ENCODE measurements at places on chromosomes 11 and 22.

GRCh38 chr11:102546427-102546826, 15.9 kb upstream of the MMP7 start:
- DNase-seq = no peak

DNA sequence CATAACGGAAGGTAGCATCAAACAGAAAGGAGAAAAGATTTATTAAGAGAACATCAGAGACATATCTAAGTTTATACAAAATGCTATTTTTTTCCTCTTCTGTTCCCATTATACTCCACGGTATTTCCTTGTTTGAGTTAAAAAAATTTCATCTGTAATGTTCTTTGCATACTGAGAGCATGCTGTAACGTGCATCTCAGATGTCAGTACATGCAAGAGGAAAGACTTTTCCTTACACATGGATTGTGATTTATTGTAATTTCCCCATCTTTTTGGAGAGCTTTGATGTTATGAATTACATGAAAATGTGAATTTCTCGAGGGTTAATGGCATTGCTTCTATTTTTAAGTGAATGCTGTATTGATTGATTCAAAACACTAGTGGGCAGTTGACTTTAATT, 1164.0 kb downstream of the LRRC4C start:
- DNase-seq = no peak

GRCh38 chr22:49815641-49816091, 12.0 kb downstream of the BRD1 start:
- DNase-seq = no peak

DNA sequence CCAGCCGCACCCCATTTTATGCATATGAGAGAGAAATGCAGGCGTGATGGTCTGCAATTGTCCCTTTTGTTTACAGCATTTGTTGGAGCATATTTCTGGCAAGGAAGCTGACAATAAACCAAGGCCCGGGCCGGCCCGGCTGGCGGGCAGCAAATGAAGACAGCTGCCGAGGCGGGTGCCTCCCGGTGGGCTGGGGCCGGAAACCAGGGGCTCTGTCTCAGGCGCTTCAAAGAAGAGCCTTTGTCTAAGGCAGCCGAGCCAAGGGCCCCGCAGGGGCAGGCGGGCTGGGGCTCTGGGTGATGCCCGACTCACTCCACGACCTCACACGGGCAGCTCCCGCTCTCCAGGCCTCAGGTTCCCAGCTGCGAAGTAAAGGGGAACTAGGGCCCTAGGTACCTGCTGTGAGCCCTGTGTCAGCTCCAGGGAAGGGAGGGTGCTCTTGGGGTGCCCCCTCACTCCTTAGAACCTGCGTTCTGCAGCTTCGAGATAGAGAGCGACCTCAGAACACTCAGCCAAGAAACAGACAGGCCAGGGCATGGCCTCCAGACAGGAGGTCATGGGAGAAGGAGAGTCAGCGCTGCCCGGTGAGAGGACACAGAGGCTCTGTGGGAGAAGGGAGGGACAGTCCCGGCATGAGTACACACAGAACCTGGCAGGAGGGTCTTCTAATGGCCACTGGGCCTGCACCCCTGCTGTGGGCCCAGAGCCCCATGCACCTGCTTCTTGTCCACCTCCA, 2.4 kb downstream of the LINC01488 start:
- no peak for DNase-seq

- DNase-seq = no peak
Measured at GRCh38 chr22:26214466-26214865, 45.2 kb downstream of the SEZ6L start.

- no peak for DNase-seq
Measured at GRCh38 chr22:28424427-28425080, 255.1 kb downstream of the TTC28 start.

DNA sequence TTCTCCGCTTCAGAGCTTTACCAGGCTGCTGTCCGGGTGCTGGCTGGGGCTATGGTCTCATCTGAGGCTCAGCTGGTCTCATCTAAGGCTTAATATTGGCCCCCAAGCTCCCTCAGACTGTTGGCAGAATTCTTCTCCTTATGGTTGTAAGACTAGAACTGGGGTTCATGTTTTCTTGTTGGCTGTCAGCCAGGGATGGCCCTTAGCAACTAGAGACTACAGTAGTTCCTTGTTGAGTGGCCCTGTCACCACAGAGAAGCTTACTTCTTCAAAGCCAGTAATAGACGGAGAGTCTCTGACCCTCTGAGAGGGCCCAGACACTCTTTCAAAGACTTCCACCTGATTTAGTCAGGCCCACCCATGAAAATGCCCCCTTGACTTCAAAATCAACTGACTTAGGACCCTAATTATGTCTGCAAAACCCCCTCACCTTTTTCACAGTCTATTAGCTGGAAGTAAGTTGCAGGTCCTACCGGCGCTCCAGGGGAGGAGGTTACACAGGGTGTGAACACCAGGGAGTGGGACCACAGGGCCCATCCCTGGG, 24.2 kb upstream of the TREH start:
- DNase-seq = no peak

DNA sequence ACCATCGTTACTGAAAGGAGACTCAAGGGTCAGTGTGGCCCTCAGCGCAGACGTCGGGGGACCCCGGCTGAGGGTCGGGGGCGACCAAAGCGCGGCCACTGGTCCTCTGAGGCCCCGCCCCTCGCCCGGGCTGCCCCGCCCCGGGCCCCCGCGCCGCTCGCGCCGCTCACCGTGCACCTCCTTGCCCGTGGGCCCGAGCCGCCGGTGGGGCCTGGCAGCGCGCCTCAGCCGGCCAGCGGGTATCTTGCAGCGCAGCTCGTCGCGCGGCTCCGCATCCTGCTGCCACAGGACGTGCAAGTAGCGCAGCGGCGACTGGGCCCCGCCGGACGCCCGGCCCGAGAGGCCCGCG, 419 bp downstream of the ANKRD54 start:
- peak; percentile 22 for DNase-seq

GRCh38 chr11:103581760-103582159, 454.7 kb upstream of the DDI1 start:
- DNase-seq = no peak

GRCh38 chr11:3359092-3359824, 19.7 kb downstream of the ZNF195 start:
- no peak for DNase-seq

GRCh38 chr11:106442032-106442431, 364.6 kb downstream of the AASDHPPT start:
- DNase-seq = no peak

DNA sequence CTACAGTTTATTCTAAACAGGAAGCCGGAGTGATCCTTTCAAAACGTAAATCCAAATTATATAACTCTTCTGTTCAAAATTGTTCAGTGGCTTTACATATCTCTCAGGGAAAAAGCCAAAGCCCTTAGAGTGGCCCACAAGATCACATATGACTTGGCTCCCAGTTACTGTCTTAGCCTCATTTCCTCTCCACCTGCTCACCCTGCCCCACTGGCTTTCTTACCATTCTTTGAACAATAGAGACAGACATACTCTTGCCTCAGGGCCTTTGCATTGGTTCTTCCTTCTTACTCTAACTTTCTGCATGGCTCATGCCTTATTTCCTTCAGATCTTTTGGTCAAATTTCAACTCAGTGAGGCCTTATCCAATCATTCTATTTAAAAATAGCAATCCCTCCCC, 52.1 kb downstream of the STIM1 start:
- DNase-seq = no peak

DNA sequence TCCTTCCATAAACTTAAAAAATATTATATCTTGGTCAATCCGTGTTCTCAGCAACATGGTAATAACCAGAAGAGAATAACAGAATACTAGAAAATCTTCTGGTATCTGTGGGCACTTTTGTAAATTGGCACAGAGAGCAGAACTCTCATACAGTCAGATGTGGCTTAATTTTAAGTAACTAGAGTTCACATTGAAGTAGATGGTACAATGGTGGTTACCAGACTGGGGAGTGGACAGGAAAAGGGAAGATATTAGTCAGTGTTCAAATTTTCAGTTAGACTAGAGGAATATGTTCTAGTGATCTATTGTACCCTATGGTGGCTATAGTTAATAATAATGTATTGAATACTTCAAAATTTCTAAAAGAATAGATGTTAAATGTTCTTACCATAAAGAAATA, 6.9 kb downstream of the OR52H1 start:
- no peak for DNase-seq

- DNase-seq = no peak
Measured at GRCh38 chr11:11444027-11444803, 91.2 kb upstream of the CSNK2A3 start.

- DNase-seq = no peak
Measured at GRCh38 chr11:103395612-103396011, 286.4 kb downstream of the DYNC2H1 start.

GRCh38 chr22:46511151-46512038, 26.0 kb downstream of the CELSR1 start:
- DNase-seq = no peak

DNA sequence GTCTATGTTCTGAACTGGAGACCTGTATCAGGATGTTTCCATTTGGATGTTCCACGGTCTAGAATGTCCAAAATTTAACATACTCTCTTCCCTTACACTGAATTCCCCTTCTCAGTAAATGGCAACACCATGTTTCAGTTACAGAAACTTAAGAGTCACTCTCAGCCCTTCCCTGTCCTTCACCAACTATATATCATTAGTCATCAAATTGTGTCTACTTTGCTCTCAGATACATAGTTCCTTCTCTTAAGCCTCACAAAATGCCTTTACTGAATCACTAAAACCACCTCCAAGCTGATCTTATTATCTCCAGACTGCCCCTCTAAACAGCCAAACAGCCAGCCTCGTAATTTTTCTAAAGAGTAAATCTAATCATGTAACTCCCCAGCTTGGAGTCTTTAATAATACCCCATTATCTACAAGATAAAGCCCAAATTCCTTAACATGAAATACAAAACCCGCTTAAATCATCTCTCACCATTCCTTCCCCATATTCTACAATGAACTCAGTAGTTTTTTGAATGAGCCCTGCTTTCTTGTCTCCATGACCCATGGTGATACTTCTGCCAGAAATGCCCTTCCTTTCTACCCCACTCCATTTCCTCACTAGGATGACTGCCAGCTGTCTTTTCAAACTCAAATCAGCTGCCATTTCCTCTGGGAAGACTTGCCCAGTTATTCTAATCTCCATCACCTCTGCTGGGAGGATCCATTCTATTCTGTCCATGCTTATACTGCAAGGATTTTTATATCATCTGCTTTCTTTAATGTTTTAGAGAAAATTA, 102.7 kb upstream of the ARHGAP42 start:
- DNase-seq = no peak

- no peak for DNase-seq
Measured at GRCh38 chr11:68690671-68691401, 6.5 kb downstream of the GAL start.

DNA sequence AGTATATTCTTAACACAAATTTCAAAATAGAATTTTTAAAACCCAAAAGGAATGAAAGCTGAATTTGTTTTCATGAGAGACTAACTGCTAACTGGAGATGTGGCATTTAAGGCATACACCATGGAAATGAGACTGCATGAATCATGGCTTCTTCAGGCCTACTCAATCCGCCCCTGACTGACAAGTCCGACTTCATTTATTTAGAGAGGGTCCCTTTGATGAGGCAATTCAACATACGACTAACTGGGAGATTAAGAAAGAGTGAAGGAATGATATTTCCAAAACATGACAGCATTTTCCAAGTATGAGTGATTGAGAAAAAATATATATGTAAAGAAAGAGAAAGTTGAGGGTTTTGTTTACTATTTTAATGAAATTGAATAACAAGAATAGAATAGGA, 720.1 kb downstream of the DLG2 start:
- DNase-seq = no peak

GRCh38 chr11:68413591-68413999, 47.0 kb upstream of the PPP6R3 start:
- no peak for DNase-seq

DNA sequence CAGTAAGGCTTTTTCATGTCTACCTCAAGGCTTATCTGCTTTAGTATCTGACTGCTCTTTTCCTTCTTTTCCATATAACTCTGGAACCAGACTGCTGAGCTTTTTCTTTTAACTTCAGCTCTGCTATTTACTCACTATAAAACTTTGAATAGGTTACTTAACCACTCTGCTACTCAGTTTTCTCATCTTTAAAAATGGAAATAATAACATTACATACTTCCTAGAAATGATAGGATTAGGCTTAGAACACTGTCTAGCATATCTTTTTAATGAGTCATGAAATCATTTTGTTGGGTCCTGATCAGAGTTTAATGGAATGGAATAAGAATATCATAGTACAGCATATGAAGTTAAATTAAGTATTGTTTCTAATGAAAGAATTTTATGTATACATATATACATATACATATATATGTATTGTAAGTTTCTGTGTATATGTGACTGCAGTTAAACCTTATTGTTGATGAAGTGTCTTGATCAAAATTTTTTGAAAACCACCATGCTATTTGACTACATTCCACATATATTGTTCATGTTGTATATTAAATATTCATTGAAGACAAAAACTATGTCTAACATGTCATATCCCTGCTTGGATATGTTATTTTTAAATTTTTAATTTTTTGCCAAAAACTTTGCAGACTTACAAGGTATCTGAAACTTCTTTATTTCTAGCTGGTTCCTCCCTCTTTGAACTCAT, 120.2 kb downstream of the METTL15 start:
- no peak for DNase-seq

GRCh38 chr11:102306817-102307726, 10.2 kb upstream of the BIRC3 start:
- DNase-seq = no peak

GRCh38 chr11:102391549-102392237, 44.7 kb downstream of the BIRC2 start:
- no peak for DNase-seq

DNA sequence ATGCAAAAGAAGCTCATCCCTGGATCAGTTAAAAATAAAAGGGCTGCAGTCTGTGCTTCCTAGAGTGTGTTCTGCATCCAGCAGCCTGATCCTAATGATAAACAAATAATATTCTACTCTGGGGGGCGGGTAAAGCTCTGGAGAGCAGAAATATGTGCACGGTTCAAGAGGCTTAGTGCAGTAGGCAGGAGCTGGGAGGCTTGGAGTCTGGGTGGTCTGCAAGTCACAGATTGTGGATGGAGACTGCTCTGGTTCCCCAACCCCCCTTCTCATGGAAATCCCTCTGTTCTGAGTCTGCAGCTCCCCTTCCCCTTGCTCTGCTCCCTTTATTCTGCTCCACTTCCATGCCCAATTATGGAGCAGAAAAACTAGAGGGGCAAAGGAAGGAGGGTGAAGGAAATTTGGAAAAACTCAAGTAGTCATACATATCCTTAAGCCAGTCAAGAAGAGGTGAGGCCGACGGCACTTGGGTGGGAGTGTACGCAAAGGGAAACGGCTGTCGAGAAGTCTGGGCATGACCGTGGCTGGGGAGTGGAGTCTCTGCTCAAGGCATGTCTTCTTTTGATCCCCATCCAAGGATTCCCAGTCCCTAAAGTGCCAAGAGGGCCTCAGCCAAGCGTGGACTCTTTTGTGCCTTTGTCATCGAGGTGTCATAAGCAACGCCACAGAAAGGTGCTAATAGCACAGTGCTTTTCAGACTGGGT, 16.3 kb upstream of the CLMP start:
- DNase-seq = no peak

GRCh38 chr11:76493626-76494539, 49.1 kb downstream of the EMSY start:
- no peak for DNase-seq

GRCh38 chr11:115256397-115257197, 247.6 kb downstream of the CADM1 start:
- no peak for DNase-seq
